ENCODE measurements at places on chromosomes 1 and 21.

DNA sequence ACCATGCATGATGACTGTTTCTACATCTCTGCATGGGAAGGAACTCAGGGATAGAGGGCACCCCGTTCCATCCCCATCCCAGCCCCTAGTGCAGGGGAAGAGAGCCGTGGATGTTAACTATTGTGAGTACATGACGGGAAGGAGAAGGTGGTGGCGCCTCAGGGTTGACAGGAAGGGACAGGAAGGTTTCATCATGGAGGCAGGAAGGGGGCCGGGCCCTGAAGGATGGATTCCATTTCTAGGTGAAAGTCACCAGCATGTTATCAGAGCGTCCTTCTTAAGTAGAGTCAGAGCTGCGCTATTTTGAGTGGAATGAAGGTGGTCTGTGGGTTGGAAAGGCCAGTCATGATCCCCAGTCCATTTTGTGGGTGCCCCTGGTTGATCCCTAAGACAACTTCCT is 25.1 kb upstream of the ZNF648 start:
- DNase-seq: no peak

DNA sequence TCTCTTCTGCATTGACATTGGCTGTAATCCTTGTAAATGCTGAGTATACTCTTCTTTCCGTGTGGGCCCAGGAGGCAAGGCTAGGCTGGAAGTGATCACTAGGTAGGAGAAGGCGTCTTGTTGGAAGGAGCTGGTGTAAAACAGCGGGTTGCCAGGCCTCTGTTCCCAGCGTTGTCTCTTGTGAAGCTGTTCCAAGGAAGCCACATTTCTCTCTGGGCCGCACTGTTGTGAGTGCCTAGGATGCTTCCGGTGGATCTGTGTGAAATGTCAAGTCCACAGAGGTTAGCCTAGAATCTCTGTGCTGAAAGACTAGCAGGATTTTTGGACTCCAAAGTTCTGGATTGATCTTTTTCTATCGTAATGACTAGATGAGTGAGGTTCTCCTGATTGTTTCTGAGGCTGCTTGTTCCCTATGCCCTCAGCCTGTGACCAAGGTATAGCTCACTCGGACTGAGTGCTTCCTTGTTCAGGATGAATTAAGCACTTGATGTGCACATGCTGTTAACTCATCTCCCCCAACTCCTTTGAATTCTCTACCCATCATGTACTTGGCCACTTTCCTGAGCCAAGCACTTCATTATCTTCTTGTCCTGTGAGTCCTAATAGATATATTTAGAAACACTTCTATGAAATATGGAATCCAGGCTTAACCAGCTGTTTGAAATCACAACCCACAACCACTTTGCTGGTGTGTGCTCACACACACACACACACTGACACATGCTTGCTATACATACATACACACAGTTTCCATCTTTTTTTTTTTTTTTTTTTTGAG is 63.3 kb downstream of the PBX1 start:
- DNase-seq: no peak

- DNase-seq: no peak
These were observed 21.0 kb upstream of the RAP1A start for GRCh38 chr1:111598544-111598943.

DNA sequence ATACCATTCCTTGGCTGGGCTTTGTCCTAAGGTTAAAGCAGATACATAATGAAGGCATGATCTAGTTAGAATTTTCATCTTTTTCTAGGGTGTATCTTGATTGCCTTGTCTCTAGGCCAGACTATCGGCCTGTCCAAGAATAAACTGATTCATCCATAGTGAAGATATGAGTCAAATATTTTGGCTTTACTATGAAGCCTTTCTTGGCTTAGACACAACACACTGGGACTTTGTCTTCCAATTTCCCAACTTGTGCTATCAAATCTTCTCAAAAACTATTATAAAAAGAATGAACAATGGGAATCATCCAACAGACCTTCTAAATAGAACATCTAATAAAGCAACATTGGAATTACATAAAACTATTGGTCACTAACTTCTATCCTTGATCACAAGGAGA is 64.8 kb downstream of the WARS2 start:
- DNase-seq: no peak

DNA sequence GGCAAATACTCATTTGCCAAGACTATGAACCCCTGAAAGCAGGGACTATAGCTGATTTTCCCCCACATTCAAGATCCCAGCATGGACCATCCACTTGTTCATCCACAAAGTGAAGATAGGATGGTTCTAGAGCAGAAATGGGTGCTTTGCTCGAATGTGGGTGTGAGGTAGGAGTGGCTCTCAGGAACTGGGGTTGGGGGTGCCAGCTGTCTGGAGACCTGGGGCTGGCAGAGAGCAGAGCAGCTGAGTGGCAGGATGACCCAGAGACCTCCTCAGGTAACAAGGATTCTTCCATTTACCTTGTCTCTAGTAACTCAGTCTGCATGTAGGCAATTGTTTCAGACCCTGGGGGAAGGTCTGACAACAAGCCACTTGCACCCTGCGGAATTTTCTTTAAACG is 6.0 kb downstream of the S100A9 start:
- no peak for DNase-seq
